Activated naive CD4-positive, alpha-beta T cell treated with anti-CD3 and anti-CD28 coated beads, Interleukin-2, amount 50 U/mL, for 16 hours (primary cell): ENCODE measurements at places on chromosomes 13 and 19.

GRCh38 chr19:2528675-2529101, 52.8 kb downstream of the GADD45B start:
- DNase-seq = no peak

GRCh38 chr13:95660981-95661581, 15.9 kb upstream of the DNAJC3 start:
- no peak for DNase-seq

DNA sequence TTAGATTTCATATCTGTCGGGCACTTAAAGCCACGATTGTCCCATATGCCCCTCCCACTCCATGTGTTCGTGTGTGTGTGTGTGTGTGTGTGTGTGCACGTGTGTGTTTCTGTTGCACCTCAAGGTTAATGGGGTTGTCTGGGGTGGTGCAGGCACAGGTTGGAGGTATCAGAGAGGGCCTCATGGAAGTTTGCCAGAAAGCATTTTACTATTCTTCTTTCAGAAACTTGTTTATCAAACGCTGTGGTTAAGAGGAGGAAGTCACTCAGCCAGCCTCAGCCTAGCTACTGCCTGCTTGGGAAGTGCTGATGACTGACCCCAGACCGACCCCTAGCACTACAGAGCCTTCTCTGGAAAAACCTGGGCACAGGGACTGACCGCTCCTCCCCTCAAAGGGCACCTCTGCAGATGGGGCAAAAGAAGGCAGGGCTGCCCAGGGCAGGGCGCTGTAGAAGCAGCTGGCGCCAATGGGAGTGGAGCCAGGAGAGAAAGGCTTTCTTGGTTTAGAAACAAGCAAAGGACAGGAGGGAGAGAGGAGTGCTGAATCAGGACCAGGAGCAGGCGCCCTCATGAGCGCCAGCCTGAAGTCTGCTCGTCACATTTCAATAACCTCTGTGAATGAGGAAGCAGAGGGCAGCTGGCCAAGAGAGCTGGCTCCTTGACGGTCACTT, 3.9 kb downstream of the SIAH3 start:
- peak; percentile 14 for DNase-seq

- DNase-seq = no peak
Observed at GRCh38 chr19:7492142-7492541, 3.3 kb upstream of the PEX11G start.

DNA sequence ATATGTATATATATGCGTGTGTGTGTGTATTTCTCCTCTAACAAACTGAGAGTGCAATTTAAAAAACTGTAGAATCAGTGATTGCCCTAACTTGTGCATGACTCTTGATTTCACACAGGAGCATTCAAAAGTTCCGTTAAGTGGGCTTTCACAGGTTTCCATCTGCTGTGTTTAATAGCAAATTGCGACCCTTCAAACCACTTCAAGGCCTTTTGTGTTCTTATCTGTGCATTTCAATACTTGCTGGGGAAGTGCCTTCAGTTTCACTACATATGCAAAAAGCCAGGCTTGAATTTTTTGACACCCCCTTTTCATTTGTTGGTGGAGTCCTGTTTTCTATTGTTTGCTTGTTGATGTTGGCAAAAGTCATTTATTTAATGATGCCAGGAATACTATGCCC, 158.0 kb downstream of the TM9SF2 start:
- DNase-seq = no peak

- DNase-seq = no peak
Observed at GRCh38 chr13:37690361-37690760, 91.8 kb upstream of the POSTN start.

DNA sequence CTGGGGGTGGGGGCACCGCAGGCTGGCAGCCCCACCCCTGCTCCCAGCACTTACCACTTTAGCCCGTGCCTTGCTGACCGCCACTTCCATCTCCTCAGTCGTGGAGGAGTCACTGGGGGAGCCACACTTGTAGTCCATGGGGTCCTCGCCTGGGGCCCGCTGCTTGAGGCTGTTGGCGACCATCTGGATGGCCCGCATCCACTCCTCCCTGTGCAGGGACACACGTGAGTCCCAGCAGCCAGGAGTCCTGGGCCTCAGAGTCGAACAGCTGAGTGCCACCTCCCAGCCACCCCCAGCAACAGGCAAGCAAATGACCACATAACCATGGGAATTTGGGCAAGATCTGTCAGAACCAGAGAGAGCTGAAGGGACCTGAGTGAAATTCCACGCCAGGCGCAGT, 16.0 kb upstream of the CCNP start:
- DNase-seq = no peak

DNA sequence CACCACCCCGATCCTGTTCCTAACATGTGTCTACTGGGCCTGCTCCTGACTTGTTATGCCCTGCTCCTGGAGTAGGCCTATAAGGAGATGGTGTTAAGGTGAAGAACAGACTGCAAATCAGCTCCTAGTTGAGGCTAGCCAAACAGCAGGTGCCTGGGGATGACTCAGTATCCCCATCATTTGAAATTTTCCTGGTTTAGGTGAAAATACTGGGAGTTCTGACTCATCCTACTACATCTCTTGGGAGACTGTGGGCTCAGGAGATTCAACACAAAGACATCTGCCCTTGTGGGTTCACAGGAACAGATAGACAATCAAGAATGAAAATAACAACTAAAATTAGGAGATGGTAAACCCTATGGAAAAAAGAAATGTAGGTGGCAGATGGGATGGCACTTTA, 41.2 kb downstream of the BRD4 start:
- no peak for DNase-seq

GRCh38 chr19:2720777-2721569, at the start of gene DIRAS1:
Gene DIRAS1, minus strand, starts transcription at chr19:2721372. Its CDS starts 3,566 bp downstream, at chr19:2717806.
- no peak for DNase-seq

GRCh38 chr13:112845511-112846144, 123.4 kb upstream of the MCF2L start:
- no peak for DNase-seq

GRCh38 chr19:2796659-2797266, 11.5 kb downstream of the THOP1 start:
- DNase-seq = no peak

DNA sequence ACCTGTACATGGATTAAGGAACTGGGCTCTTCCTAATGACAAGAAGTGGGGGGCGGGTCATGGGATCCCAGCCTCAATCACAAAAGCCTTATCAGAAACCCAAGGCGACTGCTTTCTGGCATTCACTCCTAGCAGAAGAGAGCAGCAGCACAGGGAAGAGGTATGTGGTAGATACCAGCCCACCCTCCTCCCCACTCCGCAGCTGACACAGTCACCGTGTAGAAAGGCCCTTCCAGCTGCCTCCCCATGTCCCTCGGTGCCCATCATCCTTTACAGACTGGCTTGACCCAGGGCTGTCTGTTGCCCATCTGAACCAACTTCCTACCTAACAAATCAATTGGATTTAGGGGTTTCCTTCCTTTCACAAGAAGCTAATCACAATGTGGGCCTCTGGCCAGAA, 3.1 kb upstream of the DHRS12 start:
- no peak for DNase-seq

DNA sequence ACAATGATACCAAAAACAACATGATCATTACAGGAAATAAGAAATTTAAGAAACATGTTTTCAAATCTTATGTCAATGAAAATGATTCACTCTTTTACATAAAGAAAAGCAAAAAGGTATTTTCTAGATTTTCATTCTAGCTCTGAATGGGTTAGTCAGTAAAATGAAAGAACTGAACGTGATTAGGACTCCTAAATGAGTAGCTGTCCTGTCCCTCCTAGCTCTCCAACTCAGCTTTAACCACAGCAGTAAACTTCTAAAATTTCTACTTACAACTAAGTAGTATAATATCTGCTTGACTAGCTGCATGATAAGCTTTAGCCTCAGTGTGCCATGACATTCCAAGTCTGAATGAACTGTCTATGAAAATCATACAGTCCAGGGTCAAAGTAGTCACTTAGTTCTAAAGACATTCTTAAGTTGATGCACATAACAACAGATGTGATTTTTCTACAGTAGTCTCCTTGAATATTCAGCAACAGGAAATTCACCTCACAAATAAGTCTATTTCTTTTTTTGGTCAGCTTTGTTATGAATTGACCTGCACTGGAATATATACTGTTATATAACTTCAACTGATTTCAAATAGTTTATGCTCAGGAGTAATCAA, 136.4 kb downstream of the MYCBP2 start:
- DNase-seq = no peak

- peak; percentile 19 for DNase-seq
Observed at GRCh38 chr19:10544242-10544752, 593 bp downstream of the ATG4D start.

DNA sequence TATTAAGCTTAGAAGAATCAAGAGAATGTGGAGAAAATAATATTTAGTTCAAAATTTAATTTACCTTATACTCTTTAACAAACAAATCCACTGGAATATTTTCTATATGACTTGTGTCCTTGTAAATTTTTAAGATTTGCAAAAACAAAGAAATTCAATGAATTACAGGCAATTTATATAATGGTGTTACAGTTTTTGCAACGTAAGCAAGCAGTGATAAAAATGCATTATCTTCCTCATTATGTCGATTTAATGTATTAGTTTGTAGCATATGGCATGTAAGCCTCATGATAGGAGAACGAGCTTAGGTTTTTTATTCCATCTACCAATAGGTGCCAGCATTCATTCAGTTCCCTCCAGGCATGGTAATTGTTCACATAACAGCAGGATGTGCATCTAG, 100.0 kb upstream of the PCDH9 start:
- no peak for DNase-seq

- peak; percentile 61 for DNase-seq
Observed at GRCh38 chr13:108176685-108177274, 38.6 kb downstream of the LIG4 start.

- DNase-seq = no peak
Observed at GRCh38 chr13:71399631-71400215, 467.3 kb downstream of the DACH1 start.

DNA sequence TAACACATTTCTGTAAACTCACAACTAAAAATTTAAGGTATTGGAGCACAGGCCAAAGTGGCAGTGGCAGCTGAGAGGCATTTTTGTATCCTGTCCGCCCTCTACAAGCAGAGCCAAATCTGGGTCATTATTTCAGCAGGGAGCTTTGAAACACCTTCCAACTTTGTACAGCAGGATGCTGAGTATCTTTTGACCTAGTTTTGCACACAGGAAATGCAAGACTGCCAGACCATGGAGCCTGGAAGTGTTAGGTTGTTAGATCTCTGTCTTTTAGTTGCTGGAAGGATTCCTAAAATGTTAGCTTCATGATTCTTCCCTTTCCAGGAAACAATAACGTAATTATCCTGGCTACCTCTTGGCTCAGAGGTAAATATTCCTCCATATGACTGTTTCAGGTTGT, 148.6 kb upstream of the ATXN8OS start:
- no peak for DNase-seq

- no peak for DNase-seq
Observed at GRCh38 chr19:30222992-30223865, 149.0 kb upstream of the ZNF536 start.

DNA sequence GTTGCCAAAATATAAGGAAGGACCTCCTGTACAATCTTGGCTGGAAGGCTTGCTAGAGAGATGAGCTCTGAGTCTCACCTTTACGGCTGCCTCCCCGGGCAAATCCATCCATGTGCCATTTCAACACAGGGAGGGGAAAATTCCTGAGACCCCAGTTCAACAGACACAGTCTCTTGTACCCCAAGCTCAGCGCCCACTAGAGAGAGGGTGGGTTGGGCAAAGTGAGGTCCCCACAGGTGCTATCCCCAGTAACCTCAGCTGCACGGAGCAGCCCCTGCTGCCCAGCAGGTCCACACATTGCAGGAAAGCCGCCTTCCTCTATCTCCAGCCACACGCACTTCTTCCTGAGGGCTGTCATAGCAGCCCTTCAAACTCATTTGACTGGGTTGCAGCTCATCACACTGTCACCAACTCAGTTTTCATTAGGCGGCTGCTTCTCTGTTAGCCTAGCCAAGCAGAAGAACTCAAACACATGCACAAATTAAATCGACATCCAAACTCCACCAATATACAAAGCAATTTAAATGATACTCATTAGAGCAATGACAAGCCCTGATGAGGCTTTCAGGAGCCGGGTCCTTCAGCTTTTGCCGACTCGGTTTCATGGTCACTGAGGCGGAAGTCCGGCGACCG, 80.4 kb downstream of the TSHZ3 start:
- no peak for DNase-seq

DNA sequence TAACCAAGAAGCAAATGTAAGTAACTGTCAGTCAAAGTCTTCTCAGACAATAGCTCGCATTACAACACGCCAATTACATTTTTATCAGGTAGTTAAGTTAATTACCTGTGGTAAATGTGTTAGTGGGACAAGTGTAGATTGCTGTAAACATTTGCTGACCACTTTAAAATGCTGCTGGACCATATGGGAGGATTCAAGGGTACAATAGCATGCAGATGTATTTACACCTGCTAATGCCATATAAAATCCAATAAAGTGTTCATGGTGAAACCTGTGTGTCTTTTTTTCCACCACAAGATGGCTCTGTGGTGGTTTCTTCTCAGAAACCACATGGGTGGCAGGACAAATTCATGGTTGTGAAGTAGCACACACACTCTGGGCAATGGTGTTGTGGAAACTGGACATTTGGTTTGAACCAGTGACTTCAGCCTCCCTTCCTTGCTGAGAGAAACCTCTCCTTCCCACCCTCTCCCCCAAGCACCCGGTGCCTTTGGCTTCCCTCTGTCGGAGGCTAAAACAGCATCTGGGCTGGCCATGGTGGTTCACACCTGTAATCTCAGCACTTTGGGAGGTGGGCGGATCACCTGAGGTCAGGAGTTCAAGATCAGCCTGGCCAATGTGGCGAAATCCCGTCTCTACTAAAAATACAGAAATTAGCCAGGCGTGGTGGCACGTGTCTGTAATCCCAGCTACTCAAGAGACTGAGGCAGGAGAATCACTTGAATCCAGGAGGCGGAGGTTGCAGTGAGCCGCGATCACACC, 18.1 kb upstream of the GTF3A start:
- no peak for DNase-seq

DNA sequence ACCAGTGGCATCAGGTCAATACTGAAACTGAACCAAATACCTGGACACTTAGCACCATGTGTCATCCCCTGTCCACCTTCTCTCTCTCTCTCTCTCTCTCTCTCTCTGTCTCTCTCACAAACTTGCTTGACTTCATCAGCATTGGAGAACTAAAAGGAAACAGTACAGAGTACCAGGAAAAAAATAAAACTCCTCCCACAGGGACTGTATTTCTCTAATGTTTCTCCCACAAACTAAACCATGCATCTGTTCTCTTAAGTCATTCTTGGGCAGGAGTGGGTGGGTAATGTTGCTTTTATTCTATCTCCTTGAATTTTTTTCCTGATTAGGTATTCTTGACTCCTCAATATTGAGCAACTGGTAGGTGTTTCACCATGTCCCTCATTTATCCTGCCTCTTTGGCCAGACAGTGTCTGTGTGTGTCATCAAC, 112.9 kb upstream of the CACNA1A start:
- no peak for DNase-seq

- DNase-seq = no peak
Observed at GRCh38 chr13:64154514-64154913, 2738.9 kb upstream of the PCDH20 start.

GRCh38 chr19:10603873-10604459, 16.9 kb upstream of the AP1M2 start:
- peak; percentile 29 for DNase-seq

GRCh38 chr13:21661097-21661909, 9.6 kb upstream of the FGF9 start:
- no peak for DNase-seq
